ENCODE measurements at places on chromosomes 1 and 21.

GRCh38 chr1:79353224-79353623, 346.7 kb upstream of the ADGRL4 start:
- DNase-seq: no peak

DNA sequence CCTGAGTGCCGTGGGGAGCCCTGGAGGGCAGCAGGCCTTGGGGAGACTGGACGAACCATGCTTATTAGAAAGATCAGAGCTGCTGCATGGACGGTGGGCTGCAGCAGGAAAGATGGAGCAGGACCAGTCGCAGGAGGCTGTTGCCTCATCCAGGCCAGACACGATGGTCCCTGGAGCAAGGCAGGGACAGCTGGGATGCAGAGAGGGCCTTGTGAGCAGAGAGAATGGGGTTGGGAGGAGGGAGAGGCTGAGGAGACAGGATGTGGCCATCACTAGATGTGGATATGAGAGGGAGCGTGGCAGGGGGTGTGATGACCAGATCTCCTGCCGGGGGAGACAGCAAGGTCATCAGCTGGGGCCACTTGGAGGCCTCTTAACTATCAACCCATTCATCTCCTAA, 727.6 kb downstream of the PTPRU start:
- no peak for DNase-seq

GRCh38 chr21:37064841-37065240, 8.0 kb downstream of the PIGP start:
- DNase-seq: no peak

GRCh38 chr1:234781241-234782065, 171.5 kb upstream of the IRF2BP2 start:
- DNase-seq: no peak

DNA sequence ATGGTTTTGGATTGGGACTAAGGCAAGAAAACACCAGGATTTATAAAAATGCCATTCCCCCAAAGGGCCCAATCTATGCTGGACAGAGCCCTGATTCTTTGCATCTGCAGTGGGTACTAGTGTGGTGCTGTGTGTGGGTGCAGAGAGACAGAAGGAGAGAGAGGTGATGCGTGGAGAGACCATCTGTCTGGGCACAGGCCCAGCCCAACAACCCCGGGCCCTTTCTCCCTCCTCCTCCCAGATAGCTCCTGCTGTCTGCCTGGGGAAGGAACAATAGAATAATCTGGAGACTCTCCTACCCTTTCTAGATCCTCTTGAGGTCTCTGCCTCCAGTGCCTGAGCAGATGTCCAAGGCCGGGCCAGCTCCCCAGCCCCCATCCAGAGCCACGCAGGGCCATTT, 15.1 kb downstream of the KIAA1614 start:
- DNase-seq: no peak

GRCh38 chr1:227318016-227318852, at the start of gene CDC42BPA:
CDC42BPA (minus strand) TSS chr1:227318492; CDS start chr1:227317182, 1,310 bp downstream.
- DNase-seq: no peak

GRCh38 chr1:197468543-197469175, 200.6 kb downstream of the CRB1 start:
- no peak for DNase-seq

Measured in effector memory CD4-positive, alpha-beta T cell (primary cell).